ENCODE measurements at places on chromosomes 6 and 20.

DNA sequence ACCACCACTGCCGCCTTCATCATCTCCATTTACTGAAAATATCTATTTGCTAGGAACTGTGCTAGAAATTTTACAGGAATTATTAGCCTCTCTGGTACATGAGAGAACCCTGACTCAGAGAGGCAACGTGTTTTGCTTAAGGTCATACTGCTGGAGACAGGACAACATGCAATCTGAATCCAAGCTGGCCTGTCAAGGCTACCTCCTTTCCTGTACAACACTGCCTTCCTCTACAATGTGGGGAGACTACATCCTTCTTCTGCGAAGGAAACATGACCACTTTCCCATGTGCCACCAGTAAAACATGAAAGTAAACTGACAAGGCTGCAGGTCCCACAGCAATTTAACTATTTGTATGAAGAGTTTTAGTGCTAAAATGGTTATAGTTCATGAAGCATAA is 200.9 kb downstream of the BACH2 start:
- DNase-seq = no peak

DNA sequence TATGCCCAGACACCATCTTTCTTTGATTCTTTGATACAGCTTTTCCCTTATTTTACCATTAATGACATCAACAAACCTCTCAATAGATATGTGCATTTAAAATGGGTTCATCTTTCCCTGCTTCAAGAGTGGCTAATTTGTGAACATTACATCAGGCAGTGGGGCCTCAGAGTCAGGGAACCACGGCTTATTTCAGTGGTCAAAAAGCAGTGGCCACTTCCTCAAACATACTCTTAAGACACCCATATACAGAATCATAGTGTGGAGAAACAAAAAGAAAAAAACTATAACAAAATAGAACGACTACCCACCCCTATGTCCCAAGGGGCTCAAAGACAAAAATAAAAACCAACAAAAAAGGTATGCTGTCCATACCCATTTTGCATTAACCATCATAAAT is 12.9 kb downstream of the SALL4 start:
- no peak for DNase-seq

DNA sequence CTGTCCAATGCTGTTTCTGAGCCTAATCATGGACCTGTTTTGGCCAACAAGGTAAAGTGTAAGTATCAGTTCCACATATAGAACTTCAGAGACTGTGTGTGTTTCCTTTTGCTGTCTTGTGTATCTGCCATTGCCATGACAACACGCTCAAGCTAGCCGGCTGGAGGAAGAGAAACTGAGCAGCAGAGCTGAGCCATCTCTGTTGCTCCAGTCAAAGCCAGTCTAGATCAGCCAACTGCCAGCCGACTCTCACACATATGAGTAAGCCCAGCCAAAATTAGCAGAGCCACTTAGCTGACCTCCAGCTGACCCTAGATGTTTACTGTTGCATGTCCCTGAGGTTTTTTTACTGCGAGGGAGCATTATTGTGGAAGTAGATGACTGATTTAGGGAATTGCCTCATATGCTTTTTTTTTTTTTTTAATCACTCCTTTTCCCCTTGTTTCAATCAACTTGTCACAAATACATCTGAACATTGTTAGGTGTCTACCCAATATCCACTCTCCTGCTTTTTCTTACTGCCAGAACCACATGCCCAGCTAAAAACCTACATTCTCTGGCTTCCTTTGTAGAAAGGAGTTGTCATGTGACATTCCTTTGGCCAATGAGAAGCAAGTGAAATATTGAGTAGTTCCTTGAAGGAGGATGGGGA is 304.3 kb upstream of the SUPT3H start:
- DNase-seq = peak; percentile 63

- no peak for DNase-seq
Measured at GRCh38 chr6:4340544-4340943, 205.2 kb upstream of the ECI2 start.

DNA sequence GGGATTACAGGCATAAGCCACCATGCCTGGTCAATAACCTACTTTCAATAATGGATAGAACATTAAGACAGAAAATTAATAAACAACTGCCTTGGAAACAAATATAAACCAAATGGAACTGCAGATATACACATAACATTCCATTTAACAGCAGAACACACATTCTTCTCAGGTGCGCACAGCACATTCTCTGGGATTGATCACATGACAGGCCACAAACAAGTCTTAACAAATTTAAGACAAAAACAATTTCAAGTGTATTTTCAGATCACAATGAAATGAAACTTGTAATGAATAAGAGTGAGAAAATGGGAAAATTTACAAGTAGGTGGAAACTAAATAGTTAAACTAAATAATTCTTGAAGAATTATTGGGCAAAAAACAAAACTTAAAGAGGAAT is 167.9 kb downstream of the TBX18 start:
- DNase-seq = no peak
